ENCODE measurements at places on chromosomes 4 and X.

- no peak for DNase-seq
Measured at GRCh38 chr4:128525992-128526630, 238.5 kb upstream of the PGRMC2 start.

DNA sequence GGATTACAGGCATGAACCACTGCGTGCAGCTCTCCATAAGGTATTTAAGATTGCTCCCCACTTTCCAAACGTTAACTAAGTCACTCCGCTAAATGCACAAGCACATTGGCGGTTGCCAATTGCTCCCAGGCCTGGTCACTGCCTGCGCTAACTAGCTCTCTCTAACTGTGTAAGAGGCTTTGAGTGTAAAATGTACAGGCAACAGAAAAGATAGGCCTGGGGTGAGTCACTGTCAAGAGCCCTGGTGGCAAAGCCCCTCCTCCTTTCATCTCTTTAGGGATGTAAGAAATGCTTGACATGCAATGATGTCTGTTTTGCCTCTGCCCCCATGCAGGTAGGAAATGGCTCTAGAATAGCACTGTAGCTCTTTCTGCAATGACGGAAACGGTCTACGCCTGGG lies 329.7 kb upstream of the GATB start:
- DNase-seq, result no peak

GRCh38 chr4:155679343-155679742 lies 12.7 kb downstream of the GUCY1A1 start:
- DNase-seq, result no peak

DNA sequence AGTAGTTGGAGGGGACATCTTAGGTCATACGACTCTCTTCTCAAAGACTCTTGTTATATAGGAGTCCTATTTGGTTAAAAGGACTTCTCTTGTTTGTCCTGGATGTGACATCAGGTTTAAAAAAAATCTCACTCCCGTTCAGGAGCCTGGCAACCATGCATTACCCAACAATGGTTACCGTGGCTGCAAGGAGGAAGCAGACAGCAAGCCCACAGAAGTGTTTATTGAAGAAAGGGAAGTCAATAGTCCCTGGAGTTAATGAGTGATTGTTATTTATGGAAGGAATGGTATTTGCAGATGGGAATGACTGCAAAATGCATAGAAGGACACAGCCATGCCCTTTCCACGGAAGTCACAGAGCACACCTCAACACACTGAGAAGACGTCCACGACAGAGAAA lies 75.9 kb upstream of the ENPP6 start:
- no peak for DNase-seq

DNA sequence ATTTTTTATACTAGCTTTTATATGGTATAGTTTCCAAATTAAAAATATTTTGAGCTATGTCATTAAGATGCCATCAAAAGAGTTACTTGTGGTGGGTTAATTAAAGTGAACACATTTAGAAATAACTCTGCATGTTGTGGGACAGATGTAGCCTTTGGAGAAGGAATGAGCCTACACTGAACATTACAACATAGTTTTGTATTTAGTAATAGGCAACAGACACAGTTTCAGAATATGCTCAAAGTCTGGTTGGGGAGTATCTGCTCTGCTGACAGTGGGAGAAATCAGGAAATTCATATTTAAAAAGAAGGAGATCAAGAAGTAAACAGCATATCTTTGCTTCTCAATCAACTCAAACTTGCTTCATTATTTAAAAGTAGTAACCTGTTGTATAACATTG lies 23.7 kb downstream of the EMCN start:
- DNase-seq, result no peak

DNA sequence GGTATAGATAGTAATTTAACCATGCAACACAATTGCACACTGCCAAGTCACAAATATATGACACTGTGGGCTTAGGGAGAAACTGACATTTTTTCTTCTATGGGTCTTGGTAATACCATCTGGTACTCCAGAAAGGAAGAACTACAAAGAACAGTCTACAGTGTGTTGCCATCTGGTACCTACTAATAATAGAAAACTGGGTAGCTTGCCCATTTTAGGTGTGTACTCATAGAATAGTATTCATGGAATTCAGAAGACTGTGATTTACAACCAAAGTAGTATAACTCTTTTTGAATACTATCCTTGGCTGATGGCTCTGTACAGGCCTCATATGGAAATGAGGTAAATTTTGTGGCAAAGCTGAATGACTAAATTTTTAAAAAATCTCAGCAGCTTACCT lies 132.6 kb upstream of the RPS6KA6 start:
- DNase-seq, result no peak

DNA sequence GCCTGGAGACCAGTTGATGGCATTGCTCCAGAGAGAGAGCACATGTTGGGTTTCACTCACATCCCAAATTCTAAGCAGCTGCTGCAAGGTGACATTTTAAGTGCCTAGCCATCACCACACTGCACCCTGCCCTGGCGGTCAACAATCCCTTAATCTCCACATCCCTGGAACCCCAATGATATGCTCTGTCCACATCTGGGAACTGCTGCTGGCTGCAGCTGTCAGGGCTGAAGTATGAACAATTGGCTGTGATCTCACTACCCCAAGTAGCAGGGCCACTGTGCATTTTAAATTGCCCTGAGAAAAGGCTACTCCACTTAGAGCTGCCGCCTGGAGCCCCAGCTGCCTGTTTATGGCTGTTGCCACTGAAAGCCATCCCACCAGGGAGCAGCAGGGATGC lies 190.6 kb downstream of the ACTRT1 start:
- DNase-seq, result no peak

DNA sequence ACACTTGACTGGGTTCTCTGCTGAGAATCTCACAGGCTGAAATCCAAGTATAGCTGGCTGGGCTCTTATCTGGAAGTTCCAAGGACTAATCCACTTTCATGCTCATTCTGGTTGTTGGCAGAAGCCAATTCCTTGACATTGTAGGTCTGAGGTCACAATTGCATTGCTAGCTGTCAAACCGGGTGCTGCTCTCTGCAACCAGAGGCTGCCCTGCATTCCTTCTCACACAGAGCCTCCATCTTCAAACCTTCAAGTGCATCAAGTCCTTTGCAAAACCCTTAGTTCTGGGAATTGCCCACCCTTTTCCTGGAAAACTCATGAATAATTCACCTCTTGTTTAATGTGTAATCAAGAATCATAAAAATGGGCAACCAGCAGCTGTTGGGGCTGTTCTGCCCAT lies 404.2 kb downstream of the KCNIP4 start:
- no peak for DNase-seq

DNA sequence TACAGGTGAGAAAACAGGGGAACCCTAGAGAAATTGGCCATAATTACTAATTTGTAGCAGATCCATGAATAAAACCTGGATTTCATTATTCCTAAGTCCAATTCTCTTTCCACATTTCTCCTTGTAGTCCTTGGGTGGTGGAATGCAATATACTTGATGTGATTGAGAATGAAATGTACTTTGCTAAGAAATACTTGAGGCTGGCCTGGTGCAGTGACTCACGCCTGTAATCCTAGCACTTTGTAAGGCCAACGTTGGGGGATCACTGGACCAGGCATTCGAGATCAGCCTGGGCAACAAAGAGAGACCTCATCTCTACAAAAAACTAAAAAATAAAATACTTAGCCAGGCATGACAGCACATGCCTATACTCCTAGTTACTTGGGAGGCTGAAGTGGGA lies 15.9 kb downstream of the TMEM184C start:
- DNase-seq, result no peak

DNA sequence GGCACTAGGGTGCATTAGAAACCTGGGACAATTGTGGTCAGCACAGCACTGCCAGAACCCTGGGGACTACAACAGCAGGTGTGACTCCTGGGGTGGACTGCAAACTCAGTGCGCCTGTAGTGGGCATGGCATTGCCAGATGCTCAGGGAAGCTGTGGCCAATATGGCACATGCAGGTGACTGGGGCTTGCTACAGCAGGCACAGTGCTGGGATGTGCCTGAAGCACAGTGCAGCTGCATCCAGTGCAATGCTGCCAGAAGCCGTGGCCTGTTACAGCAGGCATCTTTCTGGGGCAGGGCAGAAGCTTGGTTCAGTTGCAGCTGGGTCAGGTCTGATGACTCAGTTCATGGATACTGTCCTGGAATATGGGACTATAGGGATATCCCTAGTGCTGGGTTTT lies 445.8 kb downstream of the CCSER1 start:
- DNase-seq, result no peak

- DNase-seq, result no peak
Measured at GRCh38 chr4:110467400-110467799, 8.6 kb upstream of the ENPEP start.

GRCh38 chrX:5648941-5649568 lies 579.6 kb downstream of the NLGN4X start:
- DNase-seq, result no peak

DNA sequence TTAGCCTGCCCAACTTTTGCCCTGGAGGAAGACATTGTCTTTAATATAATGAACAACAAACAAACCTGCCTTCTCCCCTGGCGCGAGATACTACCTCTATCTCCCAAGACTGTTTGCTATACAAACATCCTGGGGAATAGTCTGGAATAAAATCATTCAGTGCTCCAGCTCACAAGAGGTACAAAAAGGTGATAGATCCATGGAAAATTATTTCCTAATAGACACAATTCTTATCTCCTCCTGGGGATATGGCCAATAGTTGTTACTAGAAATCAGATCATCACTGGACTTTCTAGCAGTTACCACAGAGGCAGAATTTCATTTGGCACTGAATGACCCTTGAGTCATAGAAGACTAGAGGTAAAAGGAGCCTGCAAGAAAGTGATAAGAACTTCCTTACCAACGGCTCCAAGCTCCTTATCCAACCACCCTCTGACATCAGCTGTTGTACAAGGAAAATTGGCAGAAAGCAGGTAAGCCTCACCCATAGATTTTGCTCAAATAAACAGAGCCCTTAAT lies 38.1 kb downstream of the MID1 start:
- no peak for DNase-seq

DNA sequence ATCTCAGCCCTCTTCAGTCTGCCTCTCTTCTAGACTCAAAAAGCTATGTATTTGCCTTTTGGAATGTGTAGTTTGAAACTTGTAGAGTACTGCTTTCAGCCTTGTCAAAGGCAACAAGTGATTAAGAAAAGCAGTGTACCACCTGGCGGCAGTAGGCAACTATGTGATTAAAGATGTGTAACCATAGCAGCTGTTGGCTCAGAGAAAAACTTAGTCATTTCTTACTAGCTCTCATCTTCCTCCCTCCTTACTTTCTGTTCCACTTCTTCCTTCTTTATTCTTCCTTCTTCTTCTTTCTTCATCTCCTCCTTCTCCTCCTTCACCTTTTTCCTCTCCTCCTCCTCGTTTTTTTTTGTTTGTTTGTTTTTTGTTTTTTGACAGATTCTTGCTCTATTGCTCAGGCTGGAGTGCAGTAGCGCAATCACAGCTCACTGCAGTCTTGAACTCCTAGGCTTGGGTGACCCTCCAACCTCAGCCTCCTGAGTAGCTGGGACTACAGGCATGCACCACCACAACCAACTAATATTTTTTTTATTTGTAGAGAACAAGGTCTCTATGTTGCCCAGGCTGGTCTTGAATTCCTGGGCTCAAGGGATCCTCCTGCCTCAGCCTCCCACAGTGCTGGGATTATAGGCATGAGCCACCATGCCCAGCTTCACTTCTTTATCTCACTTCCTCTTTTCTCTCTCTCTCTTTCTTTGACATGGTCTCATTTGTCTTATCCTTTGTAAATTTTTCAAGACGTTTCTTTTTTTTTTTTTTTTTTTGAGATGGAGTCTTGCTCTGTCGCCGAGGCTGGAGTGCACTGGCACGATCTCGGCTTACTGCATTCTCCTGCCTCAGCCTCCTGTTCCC lies 32.6 kb downstream of the ABHD18 start:
- DNase-seq, result no peak

- DNase-seq, result no peak
Measured at GRCh38 chrX:9557091-9557490, 92.2 kb downstream of the TBL1X start.

DNA sequence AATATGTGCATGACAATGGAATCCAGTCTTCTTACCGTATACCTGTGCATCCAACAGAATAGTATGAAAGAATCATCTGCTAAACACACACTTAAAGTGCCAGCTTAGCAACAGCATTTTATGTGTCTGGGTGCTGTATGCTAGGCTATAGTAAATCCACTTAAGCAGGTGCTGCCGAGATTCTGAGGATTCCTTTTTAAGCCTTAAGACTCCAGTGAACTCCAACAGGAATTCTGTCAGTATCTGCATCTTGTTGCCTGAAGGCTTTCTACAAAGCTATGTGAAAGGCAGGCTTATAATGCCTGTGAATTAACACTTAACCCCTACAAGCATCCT lies 1076.4 kb upstream of the PABPC4L start:
- DNase-seq, result no peak

DNA sequence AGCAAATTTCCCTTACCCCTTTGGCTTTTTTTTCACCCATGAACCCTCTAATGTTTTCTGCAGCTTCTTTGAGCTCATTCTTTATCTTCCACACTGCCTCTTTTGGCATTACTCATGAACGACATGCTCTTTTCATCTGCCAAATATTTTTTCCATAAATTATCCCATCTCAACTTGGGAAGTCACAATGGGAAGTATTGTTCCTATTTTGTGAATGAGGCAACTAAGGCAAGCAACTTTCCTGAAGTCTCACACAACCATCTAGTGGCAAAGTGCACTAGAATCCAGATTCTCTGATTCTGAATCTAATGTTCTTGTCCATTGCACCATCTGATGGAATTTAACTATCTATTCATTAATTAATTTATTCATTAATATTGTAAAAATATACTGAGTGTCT lies 625 bp downstream of the RTL9 start:
- DNase-seq, result no peak

- DNase-seq, result no peak
Measured at GRCh38 chrX:15059474-15059873, 186.3 kb downstream of the MOSPD2 start.

DNA sequence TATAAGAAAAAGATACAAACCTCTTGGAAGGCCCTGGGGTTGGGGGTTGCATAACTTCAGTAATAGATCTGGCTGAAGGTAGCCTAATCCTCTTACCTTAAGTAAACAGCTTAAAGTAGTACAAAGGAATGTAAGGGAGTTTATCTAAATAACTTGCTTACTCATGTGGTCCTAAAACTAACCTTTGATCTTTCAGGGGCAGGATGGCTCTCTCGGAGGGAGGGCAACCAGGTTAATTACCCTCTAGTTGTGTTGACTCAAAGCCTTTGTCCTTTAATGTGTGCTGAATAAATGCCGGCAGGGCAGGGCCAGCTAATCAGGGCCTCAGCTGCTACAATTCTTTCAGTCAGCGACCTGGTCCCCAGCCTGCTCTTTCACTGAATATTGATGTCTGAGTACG lies 822.0 kb upstream of the SLIT2 start:
- no peak for DNase-seq

DNA sequence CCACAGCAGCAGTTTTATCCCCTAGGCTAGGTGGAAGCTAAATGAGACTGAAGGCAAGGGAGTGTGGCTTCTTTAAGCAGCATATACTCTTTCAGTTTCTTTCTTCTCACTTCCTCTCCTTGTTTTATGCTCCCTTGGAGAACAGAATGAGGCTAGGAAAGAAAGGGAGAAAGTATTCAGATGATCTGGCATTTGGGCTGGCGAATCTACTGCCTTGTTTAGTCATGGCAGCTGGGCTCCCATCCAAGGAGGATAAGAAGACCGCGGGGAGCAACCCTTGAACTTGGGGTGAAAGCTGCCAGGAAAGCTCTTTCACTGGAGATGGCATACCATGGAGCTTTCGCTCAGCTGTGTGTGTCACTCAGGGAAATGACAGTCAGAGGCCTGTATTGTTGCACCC lies 72.1 kb downstream of the ARHGEF38 start:
- DNase-seq, result no peak
